NCI-H1436 (cell line): ENCODE measurements at places on chromosomes 7 and 10.

DNA sequence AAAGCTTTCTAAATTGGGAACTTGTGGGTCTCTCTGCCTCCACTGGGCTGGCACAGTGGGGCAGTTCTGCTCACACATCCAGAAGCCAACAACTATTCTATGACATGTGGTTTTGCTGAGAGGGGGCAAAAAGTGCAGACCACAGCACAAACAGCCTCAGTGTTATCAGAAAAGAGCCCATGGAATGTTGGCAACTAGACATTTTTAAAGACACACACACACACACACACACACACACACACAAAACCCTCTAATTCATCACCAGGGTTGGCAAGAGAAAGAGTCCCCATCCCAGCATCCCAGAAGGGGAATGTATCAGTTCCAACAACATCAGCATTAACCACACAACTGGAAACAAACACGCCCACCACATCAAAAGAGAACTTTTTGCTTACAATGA, 117.1 kb downstream of the FGFR2 start:
- no peak for DNase-seq

DNA sequence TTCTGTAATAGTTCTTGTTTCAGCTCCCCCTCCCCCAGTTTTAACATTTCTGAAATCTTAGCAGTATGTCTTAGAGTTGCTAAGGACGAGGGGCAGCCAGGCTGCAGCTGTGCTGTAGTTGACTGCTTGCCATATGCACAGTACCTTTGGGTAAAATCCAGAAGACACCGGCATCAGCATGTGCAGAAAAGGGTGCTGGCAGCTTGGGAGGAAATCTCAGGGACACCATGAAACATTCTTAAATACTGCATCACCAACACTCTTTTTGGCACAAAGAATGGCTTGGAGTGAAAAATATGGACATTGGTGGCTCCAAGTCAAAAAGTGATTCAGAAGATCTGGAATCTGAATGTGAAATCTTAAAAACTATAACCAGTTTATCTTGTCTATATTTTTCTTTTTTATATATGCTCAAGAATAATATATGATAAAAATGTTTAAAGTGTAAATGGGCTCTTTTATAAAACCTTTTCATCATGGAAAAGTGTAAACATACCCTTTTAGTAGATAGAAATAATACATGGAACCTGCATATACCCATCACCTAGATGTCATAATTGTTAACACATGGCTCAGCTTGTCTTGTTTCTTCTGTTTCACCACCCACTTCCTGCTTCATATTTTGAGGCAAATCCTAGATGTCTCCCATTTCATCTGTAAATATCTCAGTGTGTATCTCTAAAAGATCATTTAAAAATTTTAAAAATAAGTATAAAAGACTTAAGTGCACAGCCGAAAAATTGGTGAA, 34.4 kb upstream of the ARMS2 start:
- no peak for DNase-seq

DNA sequence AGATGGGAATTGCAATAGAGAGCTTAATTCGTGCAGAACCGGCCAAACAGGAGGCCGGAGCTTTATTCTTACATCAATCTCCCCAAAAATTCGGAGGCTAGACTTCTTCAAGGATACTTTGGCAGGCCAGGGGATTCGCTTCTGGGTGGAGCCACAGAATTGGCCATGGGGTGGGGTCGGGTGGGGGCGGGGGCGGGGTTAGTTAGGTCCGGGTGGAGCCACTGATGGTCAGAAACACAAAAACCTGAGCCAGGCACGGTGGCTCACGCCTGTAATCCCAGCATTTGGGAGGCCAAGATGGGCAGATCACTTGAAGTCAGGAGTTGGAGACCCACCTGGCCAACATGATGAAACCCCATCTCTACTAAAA, 87.5 kb downstream of the SEPTIN14 start:
- no peak for DNase-seq

DNA sequence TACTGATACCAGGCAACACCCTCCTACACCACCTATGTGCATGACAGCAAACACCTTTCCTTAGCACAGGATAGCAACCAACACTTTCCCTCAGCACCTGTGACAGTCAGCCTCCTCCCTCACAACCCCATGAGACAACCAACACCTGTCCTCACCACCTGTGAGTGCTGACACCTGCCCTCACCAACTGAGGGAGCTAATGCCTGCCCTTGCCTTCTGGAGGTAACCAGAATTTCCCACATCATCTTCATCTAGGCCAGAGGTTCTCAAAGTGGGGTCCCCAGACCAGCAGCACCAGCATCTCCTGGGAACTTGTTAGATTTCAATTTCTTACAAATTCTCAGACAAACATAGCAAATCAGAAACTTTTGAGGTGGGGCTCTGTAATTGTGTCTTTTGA, 112.5 kb downstream of the GRID1 start:
- DNase-seq: no peak

- DNase-seq: no peak
Measured at GRCh38 chr7:76220185-76221057, 18.7 kb downstream of the SRRM3 start.

DNA sequence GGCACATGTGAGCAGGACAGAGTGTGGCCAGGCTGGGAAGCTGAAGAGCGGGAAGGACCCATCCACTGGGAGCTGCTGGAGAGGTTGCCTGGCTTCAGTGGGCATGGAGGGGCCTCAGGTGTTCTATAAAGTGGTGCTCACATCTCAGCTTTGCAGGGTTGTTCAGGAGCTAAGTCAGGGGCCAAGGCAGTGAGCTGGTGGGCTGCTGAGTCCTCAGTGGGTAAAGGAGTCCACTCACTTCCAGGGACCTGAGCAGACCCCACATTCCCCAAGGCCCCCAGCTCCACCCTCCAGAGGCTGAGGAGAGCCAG, 28.8 kb upstream of the C10orf53 start:
- DNase-seq: no peak

DNA sequence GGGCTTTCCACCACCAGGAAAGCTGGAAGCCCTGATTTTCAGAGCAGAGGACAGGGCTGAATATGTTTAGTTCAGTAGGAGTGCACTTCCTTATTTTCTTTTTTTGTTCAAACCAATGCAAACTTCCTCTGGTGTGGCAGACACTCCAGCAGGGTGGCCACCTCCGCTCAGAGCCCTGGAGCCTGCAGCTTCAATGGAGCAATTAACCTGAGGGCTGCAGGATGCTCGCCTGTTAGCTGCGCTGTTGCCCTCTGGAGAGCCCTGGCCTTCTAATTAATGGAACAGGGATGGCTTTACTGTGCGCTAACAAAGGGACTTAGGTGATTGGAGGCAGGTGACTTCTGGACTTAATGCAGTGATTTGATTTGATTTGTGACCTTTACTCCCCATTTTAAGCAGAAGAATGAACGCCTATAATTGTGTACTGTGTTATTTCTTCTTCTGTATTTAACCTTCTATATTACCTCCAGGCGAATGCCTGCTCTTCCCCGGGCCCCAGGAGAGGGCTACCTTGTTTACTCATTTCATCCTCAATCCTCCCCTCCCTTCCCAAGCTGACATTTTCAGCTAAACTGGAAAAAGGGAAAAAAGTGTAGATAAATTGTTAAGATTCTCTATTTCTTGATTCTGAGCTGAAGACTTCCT, 123.0 kb upstream of the CTBP2 start:
- DNase-seq: no peak

DNA sequence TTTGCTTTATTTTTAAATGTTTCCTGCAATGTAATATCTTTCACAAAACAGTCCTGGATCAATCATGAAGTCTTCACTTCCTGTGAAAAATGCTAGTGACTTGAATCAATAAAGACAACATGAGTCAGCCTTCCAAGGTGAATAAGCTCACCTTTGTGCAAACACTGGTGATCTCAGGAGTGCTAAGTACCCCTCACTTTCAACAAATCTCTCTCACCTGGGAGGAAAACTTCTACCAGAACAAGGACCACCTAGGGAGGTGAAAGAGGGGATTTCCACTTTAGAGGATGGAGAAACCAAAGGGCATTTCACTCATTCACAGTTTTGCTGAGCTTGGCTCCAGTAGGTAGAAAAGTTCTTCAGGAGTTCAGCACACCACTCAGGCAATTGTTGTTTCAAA, 64.8 kb downstream of the CALD1 start:
- no peak for DNase-seq

- no peak for DNase-seq
Measured at GRCh38 chr7:42359946-42360345, 122.9 kb upstream of the GLI3 start.
